ENCODE measurements at places on chromosomes 6 and 20.

- DNase-seq: no peak
Observed at GRCh38 chr6:109331081-109331480, 51.2 kb downstream of the CD164 start.

DNA sequence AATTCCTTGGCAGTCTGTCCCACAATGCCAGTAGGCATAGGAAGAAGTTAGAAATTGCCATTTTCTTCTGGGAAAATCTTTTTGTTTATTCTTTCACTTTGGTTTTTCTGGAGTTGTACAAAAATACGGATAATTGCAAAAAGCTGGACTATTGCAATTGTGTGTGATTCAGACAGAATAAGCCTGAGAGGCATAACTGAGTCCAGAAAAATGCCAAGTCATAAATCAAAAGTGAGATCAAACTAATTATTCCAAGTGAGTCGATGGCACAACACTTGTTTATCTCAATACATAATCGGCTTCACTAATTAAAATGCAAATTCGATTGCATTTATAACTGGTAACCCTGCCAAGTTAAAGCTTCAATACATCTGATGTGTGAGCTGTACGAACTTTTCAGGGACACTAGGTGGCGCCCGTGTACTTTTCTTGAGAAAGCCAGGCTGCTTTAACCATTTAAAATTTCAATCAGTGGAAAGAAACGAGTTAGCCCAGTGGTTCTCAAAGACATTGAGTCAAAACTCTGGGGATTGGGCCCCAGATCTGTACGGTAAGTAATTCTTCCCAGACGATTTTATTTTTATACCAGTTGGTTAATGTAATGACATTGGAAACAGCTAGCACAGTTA, 102.6 kb downstream of the LAMP5 start:
- no peak for DNase-seq

DNA sequence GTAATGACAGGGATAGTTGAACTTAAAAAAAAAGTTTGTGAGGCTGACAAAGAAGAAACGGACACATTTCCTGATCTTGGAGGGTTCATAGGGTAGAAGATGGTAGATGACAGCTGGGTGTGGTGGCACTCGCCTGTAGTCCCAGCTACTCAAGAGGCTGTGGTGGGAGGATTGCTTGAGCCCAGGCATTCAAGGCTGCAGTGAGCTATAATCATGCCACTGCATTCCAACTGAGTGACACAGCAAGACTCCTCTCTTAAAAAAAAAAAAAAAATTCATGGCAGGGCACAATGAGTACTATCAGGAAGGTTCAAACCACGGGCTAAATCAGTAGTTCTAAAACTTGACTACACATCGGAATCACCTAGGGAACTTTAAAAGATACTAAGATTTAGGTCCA, 2.0 kb upstream of the MICA start:
- no peak for DNase-seq

DNA sequence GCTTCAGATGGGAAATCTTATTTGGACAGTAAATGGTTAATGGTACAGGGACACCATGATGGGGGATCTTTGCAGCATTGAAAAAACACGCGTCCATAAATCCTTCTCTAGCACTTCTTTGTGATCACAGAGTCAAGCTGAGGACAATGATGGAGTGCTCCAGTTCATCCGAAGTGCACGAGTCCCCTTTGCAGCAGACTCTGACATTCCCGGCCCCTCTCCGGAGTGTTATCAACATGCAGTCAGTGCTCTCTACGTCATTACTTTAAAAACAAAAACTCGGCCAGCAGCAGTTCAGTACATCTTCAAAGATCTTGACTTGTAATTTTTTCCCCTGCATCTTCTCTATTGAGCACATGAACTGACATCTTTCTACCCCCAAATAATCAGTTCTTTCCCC, 185.5 kb upstream of the AKAP12 start:
- no peak for DNase-seq

DNA sequence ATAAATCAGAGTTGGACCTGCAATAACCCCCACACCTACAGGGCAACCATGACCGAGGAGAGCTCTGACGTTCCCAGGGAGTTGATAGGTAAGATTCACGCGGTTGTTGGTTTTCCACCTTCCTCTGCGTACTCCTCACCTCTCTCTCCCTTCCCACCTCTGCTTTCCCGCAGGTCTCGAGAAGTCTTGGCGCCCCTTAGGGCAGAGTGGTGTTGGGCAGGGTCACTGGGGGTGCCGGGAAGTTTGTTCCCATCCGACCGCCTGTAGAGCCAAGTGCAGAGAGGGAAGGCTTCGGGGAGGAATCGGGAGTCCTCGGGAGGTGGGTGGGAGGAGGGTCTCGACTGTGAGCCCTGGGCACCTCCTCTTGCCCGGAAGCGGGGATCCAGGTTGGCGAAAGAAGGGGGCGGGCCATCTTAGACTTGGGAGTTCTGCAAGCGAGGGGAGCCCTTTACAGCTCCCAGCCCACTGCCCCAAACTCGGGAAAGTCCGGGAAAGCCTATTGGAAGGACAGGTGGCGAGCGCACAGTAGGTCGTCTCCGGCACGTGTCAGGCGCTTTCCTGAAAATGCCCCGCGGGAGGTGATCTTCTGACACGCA, 672 bp downstream of the CARMIL1 start:
- DNase-seq: no peak

DNA sequence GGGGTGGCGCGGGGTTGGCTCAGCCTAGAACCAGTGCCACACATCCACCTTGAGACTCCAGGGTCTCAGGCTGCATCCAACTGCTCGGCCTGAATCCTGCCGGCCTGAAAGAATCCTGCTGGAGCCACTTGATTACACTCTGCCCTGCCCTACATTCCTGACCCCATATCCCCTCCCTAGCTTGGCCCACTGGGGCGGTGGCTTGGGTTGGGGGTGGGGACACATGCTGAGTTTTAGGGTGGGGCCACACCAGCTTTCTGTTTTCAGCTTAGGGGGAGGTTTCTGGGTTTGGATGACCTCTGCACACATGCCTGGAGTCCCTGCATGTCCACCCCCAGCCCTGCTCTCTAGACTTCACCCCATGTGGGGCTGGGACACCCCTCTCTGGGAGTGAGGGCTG, 6.8 kb downstream of the ITPR3 start:
- no peak for DNase-seq

GRCh38 chr20:63396300-63396699, 35.2 kb upstream of the CHRNA4 start:
- DNase-seq: no peak

DNA sequence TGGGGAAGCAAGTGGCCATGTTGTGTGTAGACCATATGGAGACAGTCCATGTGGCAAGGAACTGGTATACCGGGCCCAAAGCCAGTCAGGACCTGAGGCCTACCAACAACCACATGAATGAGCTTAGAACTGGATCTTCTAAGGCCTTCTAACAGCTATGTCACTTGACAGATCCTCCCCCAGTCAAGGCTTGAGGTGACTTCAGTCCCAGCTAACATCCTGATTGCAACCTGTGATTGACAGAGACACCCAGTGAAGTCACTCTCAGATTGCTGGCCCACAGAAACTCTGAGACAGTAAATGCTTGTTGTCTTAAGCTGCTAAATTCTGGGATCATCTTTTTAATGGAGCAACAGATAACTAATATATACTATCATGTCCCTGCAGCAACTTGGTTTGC, 32.9 kb downstream of the AHI1 start:
- no peak for DNase-seq

- DNase-seq: no peak
Observed at GRCh38 chr6:27260369-27260768, 12.9 kb downstream of the PRSS16 start.

- no peak for DNase-seq
Observed at GRCh38 chr20:20806121-20807095, 94.0 kb upstream of the RALGAPA2 start.

GRCh38 chr20:62935204-62935967, 2.6 kb upstream of the GID8 start:
- DNase-seq: no peak

GRCh38 chr20:3781153-3781910, at the start of gene SPEF1:
TSS of gene SPEF1 (minus strand) at chr20:3781448. CDS start at chr20:3781287, 161 bp downstream.
- DNase-seq: peak; percentile 65

GRCh38 chr6:119077391-119077642, 1.1 kb downstream of the FAM184A start:
- no peak for DNase-seq

All from thoracic aorta (tissue), 2 donors.